ENCODE measurements at places on chromosomes 7 and 10.
A peak's percentile ranks its signal among the peaks of the same experiment; 100 is the strongest.

- no peak for DNase-seq
Observed at GRCh38 chr10:132186488-132187429, at the start of gene DPYSL4. DPYSL4 (plus strand) TSS chr10:132186948; CDS start chr10:132187064, 116 bp downstream.

- DNase-seq, result peak; percentile 69
Observed at GRCh38 chr7:142375710-142376313, 118.0 kb upstream of the PRSS58 start.

DNA sequence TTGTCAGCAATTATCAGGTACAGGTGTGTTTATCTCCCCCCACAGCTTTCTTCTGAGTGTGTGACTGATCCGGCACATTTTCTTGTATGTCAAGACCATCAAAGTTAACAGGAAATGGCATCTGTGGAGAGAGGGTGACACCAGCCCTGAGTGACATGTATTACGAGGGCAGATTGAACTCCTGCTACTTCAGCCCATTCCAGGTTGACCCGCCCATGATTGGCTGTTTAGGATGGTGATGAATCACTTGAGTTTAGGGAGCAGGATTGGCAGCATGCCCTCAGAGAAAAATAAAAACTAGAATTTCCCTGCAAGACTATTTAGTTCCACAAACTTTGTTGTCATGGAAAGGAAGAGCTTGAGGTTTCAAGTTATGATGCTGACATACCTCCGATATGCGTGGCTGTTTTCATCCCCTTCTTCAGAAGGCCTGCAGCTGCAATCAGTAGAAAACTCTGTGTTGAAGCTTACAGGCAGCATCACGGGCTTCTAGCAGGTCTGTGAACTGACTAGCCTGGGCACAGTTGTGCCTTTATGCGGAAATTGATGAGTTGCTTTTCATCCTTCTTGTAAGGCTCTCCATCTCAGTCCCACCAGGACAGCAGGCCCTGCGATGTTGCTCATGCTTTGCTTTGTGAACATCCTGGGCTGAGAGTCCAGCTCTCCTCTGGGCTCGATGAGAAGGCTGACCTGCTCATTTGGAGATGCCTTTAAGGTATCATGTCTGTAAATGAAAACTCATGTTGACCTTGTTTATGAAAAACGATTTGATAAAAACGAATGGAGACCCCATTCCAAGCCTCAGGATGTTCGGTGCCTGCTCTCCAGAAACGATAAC is 8.0 kb upstream of the CELF2 start:
- no peak for DNase-seq

GRCh38 chr7:80087771-80088170 is 46.9 kb upstream of the GNAI1 start:
- DNase-seq, result no peak

GRCh38 chr10:44902941-44903545 is 8.1 kb upstream of the TMEM72 start:
- no peak for DNase-seq

DNA sequence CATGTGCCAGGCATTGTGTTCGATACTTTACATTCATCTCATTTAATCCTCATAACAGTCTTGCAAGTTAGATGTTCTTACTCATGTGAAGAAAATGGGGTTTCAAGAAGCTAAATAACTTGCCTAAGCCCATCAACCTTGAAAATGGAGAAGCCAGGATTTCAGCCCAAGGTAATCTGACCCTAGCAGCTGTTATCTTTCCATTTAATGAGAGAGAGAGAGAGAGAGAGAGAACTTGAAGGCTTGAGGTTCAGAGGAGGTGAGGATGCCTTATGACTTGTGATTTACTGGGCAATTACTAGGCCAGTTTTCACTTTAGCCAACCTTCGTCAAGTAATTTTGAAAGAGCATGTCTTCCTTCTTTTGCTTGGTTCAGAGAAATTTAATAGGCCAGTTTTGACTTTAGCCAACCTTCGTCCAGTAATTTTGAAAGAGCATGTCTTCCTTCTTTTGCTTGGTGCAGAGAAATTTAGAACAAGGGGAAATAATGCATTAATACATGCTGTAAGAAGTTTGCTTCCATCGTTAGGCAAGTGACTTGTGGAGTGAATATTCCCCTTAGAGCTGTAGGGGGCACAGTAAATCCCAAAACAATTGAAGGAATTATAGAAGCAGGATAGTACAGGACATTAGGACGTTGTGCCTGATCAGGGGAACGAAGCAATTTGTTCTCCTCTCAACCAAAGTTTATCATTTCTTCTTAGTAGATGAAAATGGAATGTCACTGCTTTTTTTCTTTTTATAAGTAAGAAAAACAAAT is 143.0 kb upstream of the BMPER start:
- DNase-seq, result no peak

DNA sequence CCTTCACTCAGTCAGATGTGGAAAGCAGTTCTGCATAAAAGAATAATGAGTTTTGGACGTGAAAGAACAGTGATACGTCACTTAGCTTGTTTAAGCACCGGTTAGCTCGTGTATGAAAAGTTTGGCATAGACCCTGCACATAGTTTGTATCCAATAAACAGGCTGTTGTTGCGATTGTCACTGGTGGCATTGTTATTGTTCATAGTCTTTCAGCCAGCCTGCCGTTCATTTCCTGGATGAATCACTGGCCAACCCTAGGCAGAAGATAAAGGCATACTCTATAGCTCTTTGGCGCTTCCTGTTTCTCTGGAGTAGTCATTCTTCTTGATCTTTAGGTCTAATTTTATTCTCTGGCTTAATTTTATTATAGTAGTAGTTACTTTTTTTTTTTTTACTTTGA is 57.8 kb upstream of the ANKRD30A start:
- no peak for DNase-seq

DNA sequence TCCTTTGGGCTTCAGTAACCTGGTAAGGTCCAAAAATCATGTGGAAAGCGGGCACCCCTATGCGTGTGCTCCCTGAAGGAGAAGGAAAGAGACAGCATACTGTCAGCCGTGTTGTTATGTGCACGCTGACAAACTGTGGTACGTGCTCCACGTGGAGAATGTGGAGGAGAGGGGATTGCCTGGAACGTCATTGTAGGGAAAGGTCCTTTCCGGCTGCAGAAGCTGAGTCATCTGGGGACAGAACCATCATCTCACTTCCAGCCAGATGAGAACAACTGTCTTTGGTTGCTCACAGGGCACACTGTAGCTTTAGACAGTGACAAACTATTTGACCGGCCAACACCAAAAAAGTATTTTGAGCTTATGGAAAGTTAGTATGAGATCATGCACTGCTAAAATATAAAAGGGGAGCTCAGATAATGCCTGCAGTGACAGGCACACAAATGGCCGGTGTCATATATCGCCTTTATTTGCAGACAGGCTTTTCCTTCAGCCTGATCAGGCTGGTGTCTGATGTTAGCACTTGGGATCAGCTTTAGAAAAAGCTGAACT is 38.8 kb upstream of the GRB10 start:
- DNase-seq, result no peak

GRCh38 chr7:57868771-57869483 is 418.9 kb downstream of the ZNF716 start:
- no peak for DNase-seq

GRCh38 chr7:86846494-86847190 is 202.9 kb downstream of the GRM3 start:
- DNase-seq, result no peak

- no peak for DNase-seq
Observed at GRCh38 chr7:154680894-154681659, 321.8 kb downstream of the PAXIP1 start.

- no peak for DNase-seq
Observed at GRCh38 chr7:37318541-37318940, 130.1 kb downstream of the ELMO1 start.

GRCh38 chr10:78578929-78579328 is 489.8 kb upstream of the ZMIZ1 start:
- no peak for DNase-seq
